H9 (cell line): ENCODE measurements at places on chromosomes 12 and 14. TPM values are rescaled to one million over a fixed set of nuclear protein-coding genes. Genes with fewer than 3 reads are reported as not detected.

GRCh38 chr14:28461389-28461788 lies 305.2 kb upstream of the FOXG1 start:
- H3K4me3 ChIP-seq, result no peak overlapping the region
- DNase-seq, result no peak
- no peaks in the 10 kb centered on the region for H3K4me1 ChIP-seq

DNA sequence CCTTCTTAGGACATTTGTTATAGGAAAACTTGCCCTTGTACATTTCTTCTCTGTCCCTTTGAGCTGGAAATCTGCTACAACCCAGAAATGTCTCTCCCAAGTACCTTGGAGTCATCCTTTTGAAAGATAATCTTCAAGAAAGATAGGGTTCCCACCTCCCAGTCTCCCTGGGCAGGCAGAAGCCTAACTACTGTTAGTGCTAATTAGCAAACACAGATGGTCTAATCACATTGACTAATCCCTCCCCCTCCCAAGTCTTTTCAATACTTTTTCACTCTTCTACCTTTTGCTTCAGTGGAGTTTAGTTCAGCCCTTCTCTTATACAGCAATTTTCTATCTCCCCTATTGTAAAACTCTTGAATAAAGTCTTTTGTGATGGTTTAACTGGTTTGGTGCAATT lies 129.8 kb upstream of the PPFIA2 start:
- no peaks in the 10 kb centered on the region for H3K4me1 ChIP-seq
- no peak overlapping the region for H3K4me3 ChIP-seq
- H3K27ac ChIP-seq, result peak overlapping the region; percentile 74

DNA sequence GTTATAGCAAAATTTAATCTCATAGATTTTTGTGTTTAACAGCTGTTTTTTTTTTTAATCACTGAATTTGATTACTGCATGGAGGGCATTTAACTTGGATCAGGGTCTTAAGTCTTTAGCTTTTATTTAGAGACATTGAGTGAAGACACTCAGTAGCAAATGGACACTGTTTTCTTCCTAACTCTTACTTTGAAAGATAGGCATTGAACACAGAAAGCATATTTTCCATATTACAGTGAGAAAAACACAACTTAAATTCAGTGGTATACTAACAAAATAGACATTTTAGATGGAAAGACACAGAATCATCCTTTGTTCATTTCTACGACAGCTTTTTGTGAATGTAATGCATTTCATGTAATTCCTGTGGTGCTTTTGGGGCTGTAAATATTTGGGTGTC lies 571.8 kb downstream of the PRKD1 start:
- no peak for DNase-seq
- no peaks in the 10 kb centered on the region for H3K27me3 ChIP-seq
- H3K4me3 ChIP-seq, result no peak overlapping the region
- H3K36me3 ChIP-seq, result peaks cover 13% of the 10 kb centered on the region

DNA sequence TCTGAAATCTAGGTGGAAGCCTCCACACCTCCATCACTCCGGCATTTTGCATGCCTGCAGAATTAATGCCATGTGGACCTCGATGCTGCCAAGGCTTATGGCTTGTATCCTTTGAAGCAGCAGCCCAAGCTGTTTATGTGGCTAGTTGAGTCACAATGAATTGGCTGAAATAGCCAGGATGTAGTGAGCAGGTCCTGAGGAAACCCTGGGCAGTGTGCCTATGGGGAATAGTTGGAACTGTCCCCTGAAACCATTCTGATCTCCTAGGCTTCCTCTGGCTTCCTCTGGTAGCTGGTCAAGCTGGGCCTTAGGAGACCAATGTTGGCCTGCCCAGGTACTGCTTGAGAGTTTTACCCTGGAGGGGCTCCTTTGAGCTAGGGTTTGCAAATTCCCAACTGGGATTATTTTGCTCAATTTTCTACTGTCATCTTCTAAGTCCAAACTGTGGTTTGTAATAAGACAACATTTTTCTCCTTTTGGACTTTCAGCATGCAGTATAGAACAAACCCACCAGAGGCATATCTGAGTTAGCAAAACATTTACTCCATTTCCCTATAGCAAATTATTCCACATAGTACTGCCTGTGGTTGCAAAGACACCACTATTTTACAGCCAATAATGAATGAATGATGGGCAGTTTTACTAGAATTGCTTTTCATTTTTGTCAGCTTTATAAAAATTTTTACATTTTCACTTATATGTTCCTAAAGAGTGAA lies 85.1 kb upstream of the AMIGO2 start:
- no peaks in the 10 kb centered on the region for H3K27me3 ChIP-seq
- H3K4me1 ChIP-seq, result peaks cover 2% of the 10 kb centered on the region; the same call in 1 of the 2 replicates
- H3K27ac ChIP-seq, result no peak overlapping the region

DNA sequence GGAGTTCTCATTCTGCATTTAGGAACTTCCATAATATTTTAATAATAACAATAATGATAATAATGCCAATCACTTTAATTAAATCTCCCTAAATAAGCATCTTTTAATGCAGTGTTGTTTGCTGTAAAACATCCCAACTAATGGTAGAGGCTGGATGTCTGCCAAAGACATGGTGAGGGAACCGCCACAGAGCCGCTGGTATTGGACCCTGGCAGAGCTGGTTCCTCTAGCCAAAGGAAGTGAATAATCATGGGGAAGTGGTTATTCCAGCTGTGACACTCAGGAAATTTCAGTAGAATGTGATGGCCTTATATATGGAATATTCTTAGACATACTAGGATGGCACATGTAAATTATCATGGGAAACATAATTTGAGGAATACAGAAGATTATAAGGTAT lies 483.3 kb downstream of the ZFP36L1 start:
- no peaks in the 10 kb centered on the region; the same call in 1 of the 2 replicates for H3K27me3 ChIP-seq
- H3K27ac ChIP-seq, result no peak overlapping the region
- DNase-seq, result no peak

DNA sequence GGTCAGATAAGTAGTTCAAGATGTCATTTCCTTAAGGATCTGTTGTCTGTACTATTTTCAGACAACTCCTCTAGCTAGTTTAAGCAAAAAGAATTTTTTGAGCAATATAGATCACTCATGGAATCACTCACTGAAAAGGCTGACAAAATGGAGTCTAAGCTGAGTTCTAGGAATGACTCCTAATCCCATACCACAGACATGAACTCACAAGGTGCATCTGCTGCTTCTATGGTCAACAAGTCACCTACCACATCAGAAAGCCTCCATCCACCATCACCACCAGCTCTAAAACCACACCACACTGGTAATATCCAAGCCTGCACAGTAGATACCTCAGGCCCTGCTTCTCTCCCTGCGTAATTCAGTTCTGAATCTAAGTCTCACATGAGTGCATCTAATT lies 33.0 kb downstream of the PWP1 start:
- H3K27ac ChIP-seq, result no peak overlapping the region
- DNase-seq, result no peak
- no peaks in the 10 kb centered on the region for H3K27me3 ChIP-seq
- H3K36me3 ChIP-seq, result peaks cover 24% of the 10 kb centered on the region
- no peaks in the 10 kb centered on the region for H3K4me1 ChIP-seq

GRCh38 chr12:106758349-106759110 lies 16.0 kb upstream of the RIC8B start:
- H3K4me1 ChIP-seq, result peaks cover 8% of the 10 kb centered on the region; the same call in 1 of the 2 replicates
- no peaks in the 10 kb centered on the region for H3K36me3 ChIP-seq
- no peaks in the 10 kb centered on the region for H3K27me3 ChIP-seq
- no peak overlapping the region for H3K27ac ChIP-seq
- DNase-seq, result no peak
- H3K4me3 ChIP-seq, result no peak overlapping the region

KCNA1 gene
- total RNA-seq, result 0.92 and 0.98 TPM in 2 replicates

PPP1R13B gene
- total RNA-seq, result 6.0 and 8.5 TPM in 2 replicates

PROX2 gene
- not detected in 2 replicates for total RNA-seq
